ENCODE measurements at places on chromosomes 6 and 20. TPM values are rescaled to one million over a fixed set of nuclear protein-coding genes. Genes with fewer than 3 reads are reported as not detected.

Gene GHRH
- not detected for total RNA-seq

Gene DEFB132
- total RNA-seq = not detected

Gene GJA10
- not detected for total RNA-seq

Gene SIRPD
- total RNA-seq = not detected

Gene BTNL2
- total RNA-seq = not detected

Gene WTAP
- total RNA-seq = 81.1 TPM

Gene SNRPB2
- total RNA-seq = 25.7 TPM

Gene KCNK16
- total RNA-seq = not detected

Gene DNAH8
- total RNA-seq = 0.03 TPM

Gene BAK1
- total RNA-seq = 97.9 TPM

Gene NCOA3
- 22.8 TPM for total RNA-seq

Gene IRAK1BP1
- total RNA-seq = 3.4 TPM

Gene C6orf15
- not detected for total RNA-seq

Gene THEMIS
- total RNA-seq = 2.0 TPM

Gene ENPP4
- 23.2 TPM for total RNA-seq

Gene OXT
- not detected for total RNA-seq

Gene ID4
- 3.0 TPM for total RNA-seq

Gene CYP24A1
- not detected for total RNA-seq

Gene ADGRF5
- total RNA-seq = 1.9 TPM

Gene SAMD3
- total RNA-seq = 0.90 TPM

Gene ATP6V1G2
- 1.2 TPM for total RNA-seq

Gene GRM1
- not detected for total RNA-seq

Gene RREB1
- 64.9 TPM for total RNA-seq

Data from mucosa of descending colon (tissue), 3 donors.